ENCODE measurements at places on chromosomes 5 and 9.

GRCh38 chr5:173310218-173310769, 17.9 kb downstream of the STC2 start:
- no peak for DNase-seq

DNA sequence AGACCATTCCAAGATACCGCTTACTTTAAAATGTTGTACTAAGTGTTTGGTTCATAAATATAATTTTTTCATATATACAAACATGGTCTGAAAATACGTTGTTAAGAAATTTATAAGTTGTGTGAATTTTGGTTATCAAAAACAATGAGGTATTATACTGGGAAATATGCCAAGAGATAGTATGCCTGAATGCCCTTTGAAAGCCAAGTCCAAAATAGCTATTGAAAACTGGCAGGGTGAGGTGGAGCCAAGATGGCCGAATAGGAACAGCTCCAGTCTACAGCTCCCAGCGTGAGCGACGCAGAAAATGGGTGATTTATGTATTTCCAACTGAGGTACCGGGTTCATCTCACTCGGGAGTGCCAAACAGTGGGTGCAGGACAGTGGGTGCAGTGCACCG, 533.5 kb downstream of the ZNF608 start:
- no peak for DNase-seq

GRCh38 chr5:172451771-172452197, 2.5 kb downstream of the SH3PXD2B start:
- DNase-seq = no peak

DNA sequence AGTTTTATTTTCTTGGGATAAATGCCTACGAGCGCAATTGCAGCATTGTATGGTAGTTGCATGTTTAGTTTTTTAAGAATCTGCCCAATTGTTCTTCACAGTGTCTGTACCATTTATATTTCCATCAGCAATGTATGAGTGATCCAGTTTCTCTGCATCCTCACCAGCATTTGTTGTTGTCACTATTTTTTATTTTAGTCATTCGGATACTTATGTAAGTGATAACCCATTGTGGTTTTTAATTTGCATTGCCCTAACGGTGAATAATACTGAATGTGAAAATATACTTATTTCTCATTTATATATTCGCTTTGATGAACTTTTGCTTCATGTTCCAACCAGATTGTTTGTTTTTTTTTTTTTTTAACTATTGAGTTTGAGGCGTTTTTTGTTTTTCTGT, 33.7 kb upstream of the PWWP2A start:
- no peak for DNase-seq

DNA sequence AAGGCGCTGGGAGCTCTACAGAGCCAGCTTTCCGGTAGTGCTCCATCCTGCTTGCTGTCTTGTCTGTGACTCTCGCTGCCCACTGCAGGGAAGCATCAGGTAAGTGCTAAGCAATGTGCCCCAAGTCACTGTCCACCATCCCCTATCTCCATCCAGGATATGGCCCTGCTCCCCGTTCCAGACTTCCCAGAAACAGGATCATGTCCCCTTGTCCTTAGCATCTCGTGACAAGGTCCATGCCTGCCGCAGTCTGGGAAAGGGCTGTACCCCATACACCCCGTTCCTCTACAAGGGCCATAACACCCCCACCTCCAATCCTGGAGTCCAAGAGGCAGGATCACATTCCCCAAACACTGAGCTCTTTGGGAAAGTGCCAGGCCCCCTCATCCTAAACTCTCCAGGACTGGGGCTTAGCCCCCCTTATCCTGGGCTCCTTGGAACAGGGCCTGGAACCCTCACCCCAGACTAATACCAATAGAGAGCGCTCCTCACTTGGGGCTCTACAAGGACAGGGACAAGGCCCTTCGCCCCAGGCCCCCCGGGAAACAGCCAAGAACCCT, 566 bp downstream of the RPP25L start:
- no peak for DNase-seq

DNA sequence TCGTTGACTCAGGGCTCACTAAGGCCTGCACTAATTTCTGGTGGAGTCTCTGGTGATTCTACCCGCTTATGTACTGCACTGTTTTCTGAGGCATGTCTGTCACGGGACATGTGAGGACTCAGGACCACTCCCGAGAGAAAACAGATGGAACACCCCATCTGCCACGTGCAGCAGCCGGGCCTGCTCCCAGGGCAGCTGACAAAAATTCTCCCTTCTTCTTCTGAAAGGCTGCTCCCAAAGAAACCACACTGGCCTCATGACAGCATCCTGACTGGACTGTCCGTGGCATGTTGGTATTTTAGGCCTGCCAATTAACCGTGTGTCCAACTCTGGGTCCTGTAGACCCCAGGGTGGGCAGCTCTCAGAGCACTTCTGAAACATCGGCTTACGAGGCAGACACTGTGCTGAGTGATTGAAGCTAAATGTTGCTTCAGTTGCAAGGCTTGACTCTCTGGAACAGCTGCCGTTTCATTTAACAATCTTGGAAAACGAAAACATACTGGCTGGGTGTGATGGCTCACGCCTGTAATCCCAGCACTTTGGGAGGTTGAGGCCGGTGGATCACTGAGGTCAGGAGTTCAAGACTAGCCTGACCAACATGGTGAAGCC, 39.0 kb downstream of the FAM240B start:
- DNase-seq = no peak

GRCh38 chr9:111603041-111603440, 3.6 kb upstream of the PTGR1 start:
- no peak for DNase-seq

GRCh38 chr5:140310434-140310833, 7.5 kb upstream of the PFDN1 start:
- no peak for DNase-seq

- DNase-seq = no peak
Measured at GRCh38 chr5:179265514-179266290, 79.6 kb downstream of the ADAMTS2 start.

DNA sequence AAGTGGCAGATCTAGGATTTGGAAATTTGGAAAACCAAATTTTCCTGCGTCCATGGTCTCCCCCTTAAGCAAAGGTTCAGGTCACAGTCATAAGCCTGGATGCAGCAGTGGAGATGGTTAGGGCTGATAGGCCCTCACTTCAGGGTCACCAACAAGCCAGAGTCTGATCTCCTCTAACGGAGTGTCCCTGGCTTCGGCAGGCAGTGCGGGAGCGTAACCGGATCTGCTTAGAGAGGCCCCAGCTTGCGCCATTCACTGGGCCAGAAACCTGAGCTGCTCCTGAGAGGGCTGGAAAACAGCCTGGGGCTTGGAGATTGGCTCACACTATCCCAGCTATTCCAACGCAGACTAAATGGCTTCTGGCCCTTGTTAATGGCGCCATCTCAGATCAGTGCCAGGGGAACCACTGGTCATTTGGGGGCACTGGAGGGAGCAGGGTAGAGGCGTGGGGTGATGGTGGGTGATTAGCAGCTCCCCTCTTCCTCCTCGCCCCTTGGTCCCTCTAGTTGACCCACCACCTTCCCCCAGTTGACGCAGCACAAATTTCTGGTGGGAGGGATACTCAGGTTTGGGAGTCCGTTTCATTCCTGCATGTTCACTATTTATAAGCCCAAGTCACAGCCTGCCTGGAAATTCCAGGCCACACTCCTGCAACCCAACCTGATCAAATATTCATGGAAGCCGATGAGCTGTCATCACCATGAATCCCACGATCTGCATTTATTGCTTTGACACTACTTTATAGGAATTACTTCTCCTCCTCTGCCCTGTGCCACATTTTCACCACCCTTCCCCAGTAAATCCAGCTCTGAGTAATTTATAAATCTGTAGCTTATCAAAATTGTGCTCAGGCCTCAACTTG, 134.6 kb upstream of the CPEB4 start:
- DNase-seq = peak; percentile 56

DNA sequence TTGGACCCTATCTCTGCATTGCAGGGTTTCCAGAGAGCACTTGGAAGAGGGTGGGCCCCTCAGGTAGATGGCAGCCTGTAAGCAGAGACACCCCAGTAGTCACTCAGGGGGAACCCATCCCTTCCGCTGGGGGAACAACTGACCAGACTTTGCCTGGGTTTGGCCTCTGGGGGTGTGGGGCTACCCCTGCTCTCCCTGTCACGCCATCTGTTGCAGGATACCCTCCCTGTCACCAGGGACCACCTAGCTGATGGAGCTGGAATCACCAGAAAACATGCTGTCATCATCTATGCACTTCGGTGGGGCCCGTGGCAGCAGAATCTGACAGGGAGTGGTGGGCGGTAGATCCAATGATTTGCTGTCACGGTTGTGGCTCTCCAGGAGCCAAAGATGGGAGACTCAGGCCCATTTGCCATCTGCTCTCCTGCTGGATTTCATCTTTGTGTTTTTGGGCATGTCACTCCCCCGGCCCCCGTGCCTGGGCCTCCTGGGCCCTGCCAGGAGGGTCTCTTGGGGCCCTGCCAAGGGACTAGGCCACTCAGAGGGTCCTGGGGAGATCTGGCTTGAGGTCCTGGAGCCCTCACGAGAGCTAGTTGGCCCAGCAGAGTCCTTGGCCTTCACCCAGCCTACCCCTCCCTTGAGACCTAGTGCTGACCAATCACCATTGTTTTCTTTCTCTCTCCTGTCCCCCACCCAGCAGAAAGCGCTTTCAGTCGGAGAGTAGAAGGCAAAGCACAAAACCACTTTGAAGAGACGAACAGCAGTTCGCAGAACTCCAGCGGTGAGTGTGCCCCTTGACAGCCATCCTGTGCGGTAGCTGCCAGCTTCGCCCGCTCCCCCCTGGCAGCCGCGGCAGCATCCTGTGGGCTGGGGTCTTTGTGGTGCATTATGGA, 45.9 kb downstream of the AMBP start:
- no peak for DNase-seq

DNA sequence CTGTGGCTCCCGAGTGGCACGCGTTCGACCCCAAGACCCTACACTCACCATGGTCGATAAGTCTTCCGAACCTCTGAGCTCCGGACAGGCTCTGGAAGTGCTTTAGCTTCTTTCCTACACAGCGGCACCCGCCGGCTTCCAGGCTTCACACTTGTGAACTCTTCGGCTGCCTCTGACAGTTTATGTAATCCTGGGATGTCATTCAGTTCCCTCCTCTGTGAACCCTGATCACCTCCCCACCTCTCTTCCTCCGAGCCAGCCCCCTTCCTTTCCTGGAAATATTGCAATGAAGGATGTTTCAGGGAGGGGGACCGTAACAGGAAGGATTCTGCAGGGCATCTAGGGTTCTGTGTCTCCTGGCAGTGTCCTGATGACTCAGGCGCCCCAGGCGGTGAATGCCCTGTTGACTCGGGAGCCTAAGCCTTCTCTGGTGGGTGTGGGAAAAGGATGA, at the start of gene CD14:
TSS of gene CD14 (minus strand) at position 155 of the 451 bp plus-strand sequence. CDS start at position 51, 104 bp downstream.
- no peak for DNase-seq

- DNase-seq = peak; percentile 80
Measured at GRCh38 chr9:98192503-98193335, at the start of gene CORO2A. Gene CORO2A (minus strand): TSS chr9:98192637. CDS start chr9:98157660, 34,977 bp downstream.

GRCh38 chr5:32160228-32160627, 13.9 kb downstream of the GOLPH3 start:
- no peak for DNase-seq

- peak; percentile 95 for DNase-seq
Measured at GRCh38 chr9:136762915-136763648, 1.2 kb downstream of the LCN15 start.

DNA sequence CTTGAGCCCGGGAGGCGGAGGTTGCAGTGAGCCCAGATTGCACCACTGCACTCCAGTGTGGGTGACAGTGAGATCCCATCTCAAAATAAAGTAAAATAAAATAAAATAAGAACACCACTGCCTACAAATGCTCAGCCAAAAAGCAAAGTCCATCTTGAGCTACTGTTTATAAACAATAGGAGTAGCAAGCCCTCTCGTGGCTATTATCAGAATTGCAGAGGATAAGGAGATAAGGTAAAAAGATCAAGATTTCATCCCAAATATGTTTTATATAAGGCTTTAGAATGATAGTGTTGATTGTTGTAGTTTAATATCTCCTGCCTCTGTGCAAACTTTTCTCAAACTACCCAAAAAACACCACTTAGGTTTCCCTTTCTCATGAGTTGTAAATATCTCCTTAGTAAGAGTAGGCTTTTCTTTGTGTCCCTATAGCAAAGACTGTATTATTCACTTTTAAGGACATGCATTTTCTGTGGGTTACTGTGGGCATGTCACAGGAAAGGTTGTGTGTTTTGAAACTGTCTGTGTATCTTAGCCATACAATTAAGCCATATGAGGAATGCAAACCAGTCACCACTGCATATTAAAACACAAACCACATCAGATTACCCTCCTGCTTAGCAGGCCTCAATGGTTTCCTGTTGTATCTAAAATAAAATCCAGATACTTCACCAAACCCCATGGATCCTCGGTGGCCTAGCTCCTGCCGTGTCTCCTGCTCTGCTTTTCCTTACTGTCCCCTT, 31.8 kb upstream of the CKS2 start:
- peak; percentile 32 for DNase-seq

- no peak for DNase-seq
Measured at GRCh38 chr5:41510176-41510831, at the start of gene PLCXD3. Gene PLCXD3 (minus strand): TSS chr5:41510601. CDS start chr5:41510526, 75 bp downstream.

- DNase-seq = no peak
Measured at GRCh38 chr5:149588936-149589335, 7.6 kb downstream of the ARHGEF37 start.
